HuH-7.5 (cell line): ENCODE measurements at places on chromosomes 7 and 10.

DNA sequence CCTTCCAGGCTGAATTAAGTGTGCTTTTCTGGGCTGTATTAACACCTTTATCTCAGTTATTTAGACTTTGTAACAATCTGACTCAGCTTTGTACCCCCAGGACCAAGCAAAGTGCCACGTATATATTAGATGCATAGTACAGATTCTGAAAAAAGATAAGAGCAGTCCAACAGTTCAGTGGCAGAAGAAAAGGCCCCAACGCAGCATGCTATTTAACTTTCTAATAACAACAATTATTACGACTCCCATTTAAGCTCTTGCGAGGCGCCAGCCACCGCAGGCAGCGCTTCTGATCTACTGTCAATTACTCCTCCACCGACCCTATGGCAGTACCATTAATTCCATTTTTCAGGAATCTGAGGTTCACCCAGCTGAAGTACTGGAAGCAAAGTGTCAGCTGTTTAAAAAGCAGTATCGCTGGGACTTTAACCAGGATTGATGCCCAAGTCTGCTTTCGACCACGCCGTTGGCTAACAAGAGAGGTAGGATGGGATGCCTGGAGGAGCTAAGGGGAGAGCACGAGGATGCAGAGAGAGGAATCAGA lies 638 bp downstream of the LIPA start:
- no peak for DNase-seq

DNA sequence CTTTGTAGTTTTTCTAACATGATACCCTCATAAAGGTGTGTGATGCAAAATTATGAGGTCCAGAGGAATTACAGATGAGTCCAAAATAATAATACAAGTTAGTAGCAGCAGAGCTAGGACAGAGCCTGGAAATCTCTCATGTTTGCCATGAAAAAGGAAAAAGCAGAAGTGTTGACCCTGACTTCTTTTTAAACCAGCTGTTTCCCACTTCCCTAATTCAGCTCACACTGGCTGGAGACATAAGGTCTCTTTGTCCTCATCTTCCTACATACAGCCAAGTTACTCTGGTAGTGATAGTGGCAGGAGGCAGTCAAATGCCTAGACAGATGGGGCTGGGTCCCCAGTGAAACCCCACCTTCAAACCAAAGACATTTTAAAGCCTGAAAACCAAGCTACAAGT lies 269.2 kb downstream of the C7orf25 start:
- no peak for DNase-seq

DNA sequence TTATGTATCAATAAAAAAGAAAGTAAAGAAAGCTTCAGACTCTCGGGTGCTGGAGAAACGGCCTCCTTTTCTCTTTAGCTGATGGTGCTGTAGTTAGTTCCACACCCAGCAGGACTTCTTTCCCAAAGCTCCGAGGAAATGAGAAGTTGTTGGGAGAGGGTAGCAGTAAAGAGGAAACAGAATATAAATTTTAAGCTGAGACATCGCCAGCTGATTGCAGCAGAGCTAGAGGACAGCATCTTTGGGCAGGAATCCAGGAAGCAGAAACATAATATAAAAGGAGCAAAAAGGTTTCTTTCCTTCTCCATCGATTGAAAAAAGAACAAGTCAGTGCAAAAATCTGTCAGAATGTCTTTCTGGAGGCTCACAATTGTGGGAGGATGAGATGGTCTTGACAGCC lies 616.9 kb upstream of the FOXK1 start:
- DNase-seq = no peak

DNA sequence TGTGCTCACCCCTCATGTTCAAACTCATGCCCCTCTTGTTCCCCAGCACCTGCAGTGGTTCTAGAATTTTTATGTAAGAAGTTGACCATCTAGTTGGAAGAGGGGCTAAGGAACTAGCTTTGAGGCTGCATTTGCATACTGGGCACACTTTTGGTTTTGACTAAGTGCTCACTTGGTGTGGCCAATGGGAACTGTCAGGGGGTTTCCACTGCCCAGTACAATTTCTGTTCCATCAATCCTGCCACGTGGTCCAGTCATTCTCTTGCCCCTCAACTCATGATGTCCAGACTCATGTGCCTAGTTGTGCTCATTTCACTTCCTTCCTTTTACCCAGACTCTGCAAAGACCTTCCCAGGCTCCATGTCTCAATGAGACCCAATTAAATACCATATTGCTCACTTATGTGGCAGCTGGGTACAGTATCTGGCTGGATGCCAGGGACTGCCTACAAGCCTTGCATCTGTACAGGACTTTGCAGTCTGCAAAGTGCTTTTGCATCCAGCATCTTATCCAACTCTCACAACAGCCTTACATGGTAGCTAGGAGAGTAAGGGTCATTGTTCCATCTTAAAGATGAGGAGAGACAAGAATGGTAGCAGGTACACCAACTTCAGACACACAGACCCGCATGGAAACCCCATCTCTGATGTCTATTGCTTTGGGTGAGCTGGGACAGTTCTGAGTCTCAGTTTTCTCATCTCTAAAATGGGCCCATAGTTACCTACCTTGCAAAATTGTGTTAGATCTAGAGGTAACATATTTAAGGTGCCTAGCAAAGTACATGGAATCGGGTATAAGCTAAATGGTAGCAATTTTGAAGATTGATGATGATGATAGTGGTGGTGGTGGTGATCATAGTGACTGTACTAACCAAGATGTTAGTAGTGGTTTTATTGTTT lies 30.1 kb upstream of the KCNMA1 start:
- DNase-seq = no peak

DNA sequence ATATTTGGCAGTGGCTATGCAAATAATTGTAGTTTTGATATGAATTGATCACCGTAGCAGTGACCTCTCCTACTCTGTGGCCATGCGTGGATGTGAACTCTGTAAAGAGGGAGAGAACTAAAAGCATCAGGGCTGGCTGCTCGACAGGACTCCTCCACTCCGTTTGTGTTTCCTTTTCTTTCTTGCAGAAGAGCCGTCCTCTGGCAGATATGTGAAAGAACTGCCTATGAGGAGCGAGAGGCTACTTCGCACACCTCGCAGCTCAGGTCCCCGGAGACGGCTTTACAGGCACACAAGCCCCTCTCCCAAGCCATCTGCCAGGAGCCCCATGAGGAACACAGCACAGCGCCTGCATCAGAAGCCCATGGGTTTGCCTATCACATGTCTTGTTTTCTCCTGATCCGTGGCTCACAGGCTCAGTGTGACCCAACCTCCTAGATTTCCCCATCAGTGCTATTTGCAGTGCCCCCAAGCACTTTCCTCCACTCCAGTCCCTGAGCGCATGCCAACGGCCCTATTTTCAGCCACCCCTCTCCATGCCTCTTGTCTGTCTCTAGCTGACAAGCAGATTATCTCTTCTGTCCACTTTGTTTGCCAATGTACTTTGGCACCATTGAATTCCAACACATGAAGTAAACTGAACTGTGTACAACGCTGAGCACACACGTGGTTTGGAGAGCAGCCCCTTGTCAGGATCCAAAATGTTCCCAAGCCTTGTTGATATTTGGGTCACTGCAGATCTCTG lies 164.3 kb upstream of the AKR1E2 start:
- DNase-seq = no peak

DNA sequence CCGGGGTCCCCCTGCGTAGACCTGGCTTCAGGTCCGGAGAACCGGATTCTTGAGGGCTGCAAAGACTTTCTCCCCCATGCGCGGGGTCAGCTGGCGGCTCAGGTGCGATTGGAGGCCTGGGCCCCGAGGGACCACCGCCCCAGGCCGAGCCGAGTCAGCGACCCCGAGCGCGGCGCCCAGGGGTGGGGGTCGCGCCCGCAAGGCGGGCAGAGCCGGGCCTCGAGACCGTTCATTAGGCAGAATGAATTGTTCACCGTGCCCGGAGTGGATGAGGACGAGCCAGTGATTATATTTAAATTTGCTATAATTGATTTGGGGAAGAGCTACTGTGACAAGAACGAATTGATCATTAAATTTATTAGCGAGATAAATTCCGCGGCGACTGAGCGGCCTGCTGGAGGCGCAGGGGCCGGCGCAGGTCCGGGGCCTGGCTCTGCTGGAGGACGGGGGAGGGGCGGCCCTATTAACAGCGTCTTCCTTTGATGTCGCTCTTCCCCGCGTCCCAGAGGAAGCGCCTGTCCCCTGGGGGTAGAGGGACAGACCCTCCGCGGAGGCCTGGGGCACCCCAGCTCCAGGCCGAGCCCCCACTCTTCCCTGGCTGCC lies 7.5 kb downstream of the MNX1 start:
- DNase-seq = no peak

DNA sequence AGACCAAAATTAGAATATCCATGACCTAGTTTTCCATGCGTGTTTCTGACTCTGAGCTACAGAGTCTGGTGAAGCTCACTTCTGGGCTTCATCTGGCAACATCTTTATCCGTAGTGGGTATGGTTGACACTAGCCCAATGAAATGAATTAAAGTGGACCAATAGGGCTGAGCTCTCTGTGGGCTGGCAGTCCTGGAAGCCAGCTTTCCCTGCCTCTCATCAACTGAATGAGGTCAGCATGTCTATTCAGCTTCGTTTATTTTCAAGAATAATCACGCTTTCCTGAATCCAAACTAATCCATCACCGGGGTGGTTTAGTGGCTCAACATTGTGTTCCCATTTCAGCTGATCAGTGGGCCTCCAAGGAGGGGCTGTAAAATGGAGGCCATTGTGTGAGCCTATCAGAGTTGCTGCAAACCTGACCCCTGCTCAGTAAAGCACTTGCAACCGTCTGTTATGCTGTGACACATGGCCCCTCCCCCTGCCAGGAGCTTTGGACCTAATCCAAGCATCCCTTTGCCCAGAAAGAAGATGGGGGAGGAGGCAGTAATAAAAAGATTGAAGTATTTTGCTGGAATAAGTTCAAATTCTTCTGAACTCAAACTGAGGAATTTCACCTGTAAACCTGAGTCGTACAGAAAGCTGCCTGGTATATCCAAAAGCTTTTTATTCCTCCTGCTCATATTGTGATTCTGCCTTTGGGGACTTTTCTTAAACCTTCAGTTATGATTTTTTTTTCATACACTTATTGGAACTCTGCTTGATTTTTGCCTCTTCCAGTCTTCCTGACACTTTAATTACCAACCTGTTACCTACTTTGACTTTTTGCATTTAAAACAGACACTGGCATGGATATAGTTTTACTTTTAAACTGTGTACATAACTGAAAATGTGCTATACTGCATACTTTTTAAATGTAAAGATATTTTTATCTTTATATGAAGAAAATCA lies 35.5 kb downstream of the CAV1 start:
- DNase-seq = no peak

- no peak for DNase-seq
Measured at GRCh38 chr10:48594803-48595538, 9.9 kb downstream of the ARHGAP22 start.

DNA sequence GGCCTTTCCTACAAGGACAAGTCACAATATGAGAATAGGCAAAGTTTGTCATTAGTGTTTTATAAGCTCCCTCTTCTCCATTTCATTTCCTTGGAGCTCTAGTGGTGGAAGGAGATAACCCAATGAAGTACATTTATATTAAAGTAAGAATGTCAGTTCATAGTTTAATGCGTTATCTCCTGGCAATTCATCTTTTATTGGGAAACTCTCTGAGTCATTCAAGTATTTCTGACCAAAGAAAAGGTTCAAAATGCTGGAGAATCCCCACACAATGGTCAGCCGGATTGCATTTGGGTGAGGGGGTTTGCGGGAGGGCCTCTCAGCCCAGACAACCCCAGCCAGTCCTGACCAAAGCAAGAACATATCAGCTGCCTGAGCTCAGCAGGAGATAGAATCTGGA lies 321.5 kb upstream of the NRP1 start:
- no peak for DNase-seq

DNA sequence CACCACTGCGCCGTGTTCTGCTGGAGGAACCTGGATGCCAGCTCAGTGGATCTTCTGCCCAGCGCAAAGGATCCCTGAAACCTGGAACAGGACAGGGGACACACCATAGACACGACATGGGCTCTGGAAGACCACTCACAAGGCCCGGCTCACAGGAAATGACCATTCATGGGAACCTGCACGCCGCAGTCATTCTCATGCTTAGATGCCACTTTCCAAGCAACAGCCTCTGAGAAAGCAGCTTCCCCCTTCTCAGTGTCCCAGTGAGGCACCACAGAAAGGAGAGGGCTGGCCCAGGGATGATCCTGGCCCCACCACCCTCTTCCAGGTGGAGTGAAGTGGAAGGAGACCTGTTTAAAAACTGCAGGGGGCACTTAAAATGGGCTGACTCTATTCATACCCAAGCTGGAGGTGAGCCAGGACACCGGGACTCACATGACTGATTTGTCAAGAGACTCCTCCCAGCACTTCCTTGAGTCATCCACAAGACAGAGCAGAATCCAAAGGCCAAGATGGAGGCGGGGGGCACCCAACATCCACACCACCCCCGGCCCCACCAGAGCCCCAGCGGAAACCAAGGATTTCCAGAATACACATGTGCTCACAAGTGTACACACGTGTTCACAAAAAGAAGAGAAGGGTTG lies 11.2 kb downstream of the CTBP2 start:
- DNase-seq = no peak

GRCh38 chr10:35127289-35127891 lies 744 bp downstream of the CREM start:
- DNase-seq = peak; percentile 27

- DNase-seq = no peak
Measured at GRCh38 chr7:91285696-91286355, 21.6 kb downstream of the FZD1 start.

DNA sequence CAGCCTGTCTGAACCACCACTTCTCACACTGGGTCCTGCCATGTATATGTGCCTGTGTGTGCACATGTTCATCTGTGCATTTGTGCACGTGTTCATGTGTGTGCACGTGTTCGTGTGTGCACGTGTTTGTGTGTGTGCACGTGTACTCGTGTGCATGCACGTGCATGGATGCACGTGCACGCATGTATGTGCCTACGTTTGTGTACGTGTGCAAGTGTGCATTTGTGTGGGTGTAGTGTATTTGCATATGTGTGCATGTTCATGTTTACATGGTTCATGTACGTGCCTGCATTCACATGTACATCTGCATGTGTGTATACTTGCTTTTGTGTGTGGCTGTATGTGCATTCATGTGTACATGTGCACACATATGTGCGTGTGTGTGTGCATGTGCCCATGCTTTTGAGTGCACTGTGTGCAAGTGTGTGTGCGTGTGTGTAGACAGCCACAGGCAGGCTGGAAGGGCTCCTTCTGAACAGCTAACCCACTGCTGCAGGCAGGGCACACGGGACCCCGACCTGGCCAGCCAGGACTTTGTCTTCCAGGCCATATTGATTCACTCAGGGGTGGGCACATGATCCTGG lies 28.2 kb downstream of the SLC29A4 start:
- no peak for DNase-seq

DNA sequence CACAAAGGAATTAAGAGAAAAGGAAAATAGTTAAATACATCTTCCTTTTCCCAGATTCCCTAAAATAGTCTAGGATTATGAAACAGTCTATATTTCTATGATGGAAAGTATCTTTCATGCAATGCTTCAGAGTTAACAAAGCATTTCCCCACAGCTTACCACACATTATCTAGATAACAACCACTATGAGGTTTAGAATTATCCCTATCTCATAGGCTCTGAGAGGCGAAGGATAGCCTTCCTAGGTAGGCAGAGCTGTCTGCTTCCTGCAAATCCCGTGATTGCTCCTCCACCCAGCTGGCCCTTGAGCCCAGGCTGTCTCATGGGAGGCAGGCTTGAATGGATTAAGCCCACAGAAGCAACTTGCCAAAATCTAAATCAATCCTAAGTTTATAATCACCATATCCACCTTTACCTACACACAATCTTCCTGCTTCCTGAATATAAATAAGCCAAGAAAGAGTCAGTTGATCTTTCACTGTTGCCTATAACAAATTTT lies 321.4 kb upstream of the AOAH start:
- no peak for DNase-seq

- peak; percentile 36 for DNase-seq
Measured at GRCh38 chr10:100184840-100185239, 989 bp downstream of the ERLIN1 start.

- DNase-seq = no peak
Measured at GRCh38 chr7:48366096-48366495, 194.8 kb downstream of the ABCA13 start.
